T-helper 2 cell (primary cell): ENCODE measurements at places on chromosomes 1 and 21.

- DNase-seq: no peak
Observed at GRCh38 chr1:113804421-113805255, 7.6 kb downstream of the RSBN1 start.

DNA sequence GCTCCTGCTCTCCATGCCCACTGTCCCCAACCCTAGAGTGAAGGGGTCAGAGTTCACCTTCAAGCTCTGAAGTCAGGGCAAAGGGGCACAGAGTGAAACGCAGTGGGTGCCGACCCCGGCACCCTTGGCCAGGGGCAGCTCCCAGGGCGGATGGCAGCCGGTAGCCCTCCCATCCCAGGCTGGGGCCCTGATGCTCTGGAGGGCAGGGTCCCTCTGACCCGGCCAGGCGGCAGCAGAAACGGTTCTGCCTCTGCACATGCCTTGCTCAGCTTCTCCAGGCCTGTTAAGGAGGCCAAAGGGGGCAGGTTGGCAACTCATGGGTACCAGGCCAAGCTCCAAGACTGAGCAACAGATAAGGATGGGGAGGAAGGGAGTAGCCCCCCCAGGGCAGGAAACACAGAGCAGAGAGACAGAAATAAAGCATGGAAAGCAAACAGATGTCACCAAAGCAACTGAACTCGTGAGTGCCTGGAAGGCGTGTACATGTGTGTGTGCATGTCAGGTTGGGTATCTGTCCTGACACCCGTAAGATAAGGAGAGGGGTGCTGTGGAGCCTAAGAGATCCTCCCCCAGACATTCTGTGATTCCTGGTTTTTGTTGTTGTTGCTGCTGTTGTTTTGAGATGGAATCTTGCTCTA is 112.3 kb upstream of the IFFO2 start:
- DNase-seq: no peak

DNA sequence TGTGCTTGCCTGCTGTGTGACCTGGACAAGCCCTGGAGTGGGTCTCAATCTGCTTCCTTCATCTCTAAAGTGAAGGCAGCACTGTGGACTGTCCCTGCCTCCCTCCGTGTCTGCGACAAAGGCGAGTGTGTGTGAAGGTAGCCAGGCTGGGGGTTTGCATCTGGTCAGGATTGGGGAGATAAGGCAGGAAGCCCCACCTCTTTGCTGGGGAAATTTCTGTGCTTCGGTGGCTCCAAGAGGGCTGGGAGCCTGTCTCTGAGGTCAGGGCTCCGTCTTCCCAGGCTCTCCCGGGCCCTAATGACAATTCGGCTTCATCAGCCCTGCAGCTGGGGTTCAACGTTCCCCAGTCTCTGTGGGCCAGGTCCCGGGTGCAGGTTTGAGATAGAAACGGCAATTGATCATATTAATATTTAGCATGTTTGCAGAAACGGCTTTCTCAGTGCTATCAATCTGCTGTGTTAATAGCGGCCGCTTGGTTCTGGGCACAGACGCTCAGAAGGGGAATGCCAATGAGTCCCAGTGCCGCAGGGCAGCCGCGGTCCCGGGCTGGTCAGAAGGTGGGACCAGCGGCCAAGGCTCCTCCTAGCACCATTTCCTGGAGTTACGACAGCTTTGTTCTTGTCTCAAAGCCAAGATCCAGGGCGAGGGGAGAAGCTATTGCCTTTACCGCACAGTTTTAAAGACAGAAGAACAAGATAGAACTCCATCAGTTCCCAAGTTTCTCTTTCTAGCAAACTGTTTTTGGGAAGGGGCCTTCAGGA is 105.7 kb downstream of the PRDM16 start:
- DNase-seq: no peak

- DNase-seq: no peak
Observed at GRCh38 chr1:171158551-171158950, 26.5 kb upstream of the FMO2 start.

DNA sequence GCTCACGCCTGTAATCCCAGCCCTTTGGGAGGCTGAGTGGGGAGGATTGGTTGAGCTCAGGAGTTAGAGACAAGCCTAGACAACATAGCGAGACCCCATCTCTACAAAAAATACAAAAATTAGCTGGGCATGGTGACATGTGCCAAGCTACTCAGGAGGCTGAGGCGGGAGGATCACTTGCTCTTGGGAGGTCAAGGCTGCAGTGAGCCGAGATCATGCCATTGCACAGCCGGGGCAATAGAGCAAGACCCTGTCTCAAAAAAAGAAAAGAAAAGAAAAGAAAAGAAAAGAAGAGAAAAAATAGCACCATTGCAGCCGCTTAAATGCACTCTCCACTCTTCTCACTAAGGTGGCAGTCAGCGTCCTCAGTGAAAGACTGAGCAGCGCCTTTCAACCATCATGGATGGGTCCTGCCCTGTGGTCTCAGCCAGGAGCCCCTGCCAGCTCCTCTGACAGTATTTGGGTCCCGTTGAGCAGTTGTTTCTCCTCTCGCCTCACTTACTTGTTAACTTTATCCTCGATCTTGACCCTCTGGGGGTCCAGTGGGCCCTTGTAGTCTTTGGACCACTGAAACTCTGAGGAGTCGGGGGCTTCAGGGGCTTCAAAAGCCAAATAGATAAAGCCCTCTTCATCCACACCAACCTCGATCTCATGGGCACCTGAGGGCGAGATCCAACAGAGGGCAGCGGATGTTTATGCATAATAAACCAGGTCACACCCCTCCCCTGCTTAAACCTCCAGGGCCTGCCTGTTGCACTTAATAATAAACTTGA is 36.9 kb downstream of the MYOM3 start:
- DNase-seq: no peak

DNA sequence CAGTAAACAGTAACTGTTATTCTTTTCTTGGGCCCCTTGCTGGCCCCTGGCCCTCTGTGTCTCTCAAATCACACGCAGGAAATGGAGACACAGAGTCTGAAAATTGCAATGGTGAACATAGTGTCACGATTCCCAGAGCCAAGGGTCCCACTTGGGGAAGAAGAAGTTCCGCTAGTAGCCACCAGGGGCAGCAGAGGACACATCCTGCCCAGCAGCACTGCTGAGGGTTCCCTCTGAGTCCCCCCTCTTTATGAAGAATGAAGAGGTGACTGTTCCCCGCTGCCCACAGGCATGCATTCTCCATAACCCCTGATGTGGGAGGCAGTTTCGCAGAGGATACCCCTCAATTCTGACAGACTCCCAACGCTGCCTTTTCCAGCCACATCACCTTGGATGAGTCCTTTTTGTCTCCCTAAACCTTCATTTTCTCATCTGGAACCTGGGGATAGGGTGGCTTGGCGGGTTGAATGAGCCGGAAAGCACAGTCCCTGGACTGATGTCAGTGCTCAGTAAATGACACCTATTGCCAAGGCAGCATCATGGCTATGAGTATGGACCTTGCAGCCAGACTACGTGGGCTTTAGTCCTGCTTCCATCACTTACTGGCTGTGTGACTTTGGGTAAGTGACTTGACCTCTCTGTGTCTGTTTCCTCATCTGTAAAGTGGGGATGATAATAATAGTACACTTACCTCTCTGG is 238.0 kb upstream of the TMEM51 start:
- DNase-seq: no peak

- DNase-seq: no peak
Observed at GRCh38 chr1:53121319-53122172, 20.9 kb downstream of the SLC1A7 start.

- no peak for DNase-seq
Observed at GRCh38 chr1:201450721-201451291, 18.2 kb downstream of the PHLDA3 start.

- DNase-seq: no peak
Observed at GRCh38 chr1:150972417-150972940, 2.2 kb downstream of the CERS2 start.

- no peak for DNase-seq
Observed at GRCh38 chr21:36719614-36720013, 20.7 kb downstream of the SIM2 start.

- DNase-seq: no peak
Observed at GRCh38 chr1:15717418-15718125, 18.5 kb upstream of the SLC25A34 start.

- DNase-seq: no peak
Observed at GRCh38 chr21:14545906-14546480, at the start of gene SAMSN1. Gene SAMSN1 (minus strand): TSS chr21:14546315. CDS start chr21:14546261, 54 bp downstream.

DNA sequence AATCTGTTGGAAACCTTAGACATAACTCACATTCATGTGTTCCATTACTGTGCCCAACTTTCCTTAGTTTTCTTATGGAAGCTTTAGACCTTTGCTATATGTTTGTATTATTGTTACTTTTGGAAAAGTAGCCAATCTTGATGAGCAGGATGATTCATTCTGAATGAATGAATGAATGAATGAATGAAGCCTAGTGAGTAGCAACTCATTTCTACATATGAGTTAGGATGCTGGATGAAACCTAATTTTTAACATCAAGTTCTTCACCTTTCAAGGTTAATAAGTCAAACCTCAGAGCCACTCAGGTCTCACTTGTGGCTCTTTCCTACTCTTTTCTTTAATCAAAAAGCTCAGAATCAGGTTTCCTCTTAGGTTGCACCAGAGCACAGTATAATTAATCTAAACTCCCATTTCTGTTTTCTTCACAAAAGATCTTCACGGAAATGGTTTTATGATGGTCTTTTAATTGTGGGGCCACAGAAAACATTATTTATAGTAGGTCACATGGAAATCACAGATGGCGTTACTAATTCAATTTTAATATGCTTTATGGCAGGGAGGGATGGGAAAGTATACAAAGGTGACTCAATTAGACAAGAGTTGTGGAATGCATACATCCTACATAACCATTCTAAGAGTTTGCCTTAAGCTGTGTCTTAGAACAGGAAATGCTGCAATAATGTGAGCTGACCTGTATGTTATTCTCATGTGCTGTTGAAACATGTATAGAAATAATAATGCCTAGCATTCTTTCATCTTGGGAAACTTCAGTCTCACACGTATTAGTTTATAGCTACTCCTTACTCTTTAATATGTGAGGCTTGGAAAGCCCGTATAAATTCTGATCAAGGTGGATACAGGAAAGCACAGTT is 4.5 kb upstream of the DDX59 start:
- no peak for DNase-seq

DNA sequence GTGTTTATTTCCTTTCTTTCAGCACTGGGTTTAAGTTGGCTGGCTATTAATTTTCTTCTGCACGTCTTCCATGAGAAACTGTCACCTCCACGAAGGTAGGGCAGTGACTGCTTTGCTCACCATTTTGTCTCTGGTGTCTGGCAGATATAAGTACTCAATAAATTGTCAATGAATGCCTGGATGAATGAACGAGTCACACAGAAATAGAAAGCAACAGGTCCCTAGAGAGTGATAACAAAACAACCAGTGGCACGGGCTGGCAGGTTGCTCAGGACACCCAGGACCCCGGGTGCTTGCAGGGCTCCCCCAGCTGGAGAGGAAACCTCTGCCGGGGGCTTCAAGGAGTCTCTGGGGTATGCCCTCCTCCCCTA is 3.2 kb upstream of the MYOC start:
- DNase-seq: no peak

- DNase-seq: no peak
Observed at GRCh38 chr1:200131551-200132125, 104.1 kb downstream of the NR5A2 start.

GRCh38 chr1:193070386-193070753 is 11.0 kb downstream of the RO60 start:
- DNase-seq: no peak

DNA sequence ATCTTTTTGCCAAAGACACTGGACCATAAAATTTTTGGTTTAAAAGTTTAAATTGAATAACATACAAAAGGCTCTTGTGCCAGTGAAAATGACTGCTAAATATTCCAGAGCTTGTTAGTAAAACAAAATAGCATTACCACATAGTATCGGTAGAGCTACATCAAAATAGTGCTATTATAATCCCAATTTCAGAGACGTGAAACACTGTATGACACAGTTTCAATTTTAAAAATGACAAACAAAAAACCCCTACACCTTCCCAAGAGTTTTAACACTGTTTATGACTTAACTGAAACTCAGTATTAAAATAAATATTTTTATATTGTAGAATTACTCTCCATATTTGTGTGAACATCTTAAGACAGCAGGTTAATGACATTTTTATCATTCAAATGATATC is 7.0 kb downstream of the SLC30A1 start:
- DNase-seq: no peak

DNA sequence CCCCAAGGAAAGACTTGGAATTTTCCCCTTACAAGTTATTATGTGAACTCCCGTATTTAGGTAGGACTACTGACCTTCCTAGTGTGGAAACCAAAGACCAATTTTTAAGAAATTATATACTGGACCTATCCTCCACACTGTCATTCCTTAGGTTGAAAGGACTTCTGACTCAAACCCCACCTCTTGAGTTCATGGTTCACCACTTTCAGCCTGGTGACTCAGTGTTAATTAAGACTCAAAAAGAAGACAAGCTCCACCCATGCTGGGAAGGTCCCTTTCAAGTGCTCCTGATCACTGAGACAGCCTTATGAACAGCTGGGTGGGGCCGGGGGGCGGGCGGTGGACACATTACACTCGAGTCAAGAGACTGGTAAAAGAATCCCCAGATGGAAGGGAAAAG is 113.2 kb downstream of the LRRC53 start:
- DNase-seq: no peak

DNA sequence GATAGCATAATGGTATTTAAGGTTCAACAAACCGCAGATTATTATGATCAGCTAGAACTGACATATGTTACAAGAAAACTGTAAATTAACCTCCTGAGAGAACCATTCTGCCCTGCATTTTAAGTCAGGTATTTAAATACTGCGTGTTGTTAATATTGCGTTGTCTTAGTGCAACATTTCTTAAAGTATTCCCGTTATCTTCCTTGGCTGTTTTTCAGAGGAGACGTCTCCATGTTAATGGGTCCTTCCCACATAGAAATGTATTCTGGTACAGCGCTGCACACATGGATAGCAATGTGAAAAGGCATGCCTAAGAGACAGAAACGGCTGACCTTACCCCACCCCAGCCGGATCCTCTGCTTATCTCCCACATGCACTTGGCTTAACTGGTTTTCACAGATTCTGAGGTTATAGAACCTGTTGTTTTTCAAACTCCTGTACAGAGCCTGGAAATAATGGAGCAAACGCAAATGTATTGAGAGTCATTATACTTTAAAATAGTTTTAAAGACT is 22.8 kb upstream of the DEGS1 start:
- no peak for DNase-seq

DNA sequence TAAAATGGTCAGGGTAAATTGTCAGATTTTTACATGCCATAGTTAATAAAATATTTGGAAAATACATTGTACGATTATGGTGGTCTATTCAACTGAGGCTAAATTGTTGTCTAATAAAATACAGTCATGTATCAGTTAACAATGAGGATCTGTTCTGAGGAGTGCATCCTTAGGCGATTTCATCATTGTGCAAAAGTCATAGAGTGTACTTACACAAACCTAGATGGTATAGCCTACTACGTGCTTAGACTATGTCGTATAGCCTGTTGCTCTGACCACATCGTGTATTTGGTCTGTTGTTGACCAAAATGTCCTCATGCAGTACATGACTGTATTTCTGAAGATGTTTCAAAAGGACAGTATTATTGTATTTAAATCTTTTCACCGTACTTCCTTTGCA is 5.2 kb downstream of the EEIG2 start:
- no peak for DNase-seq

DNA sequence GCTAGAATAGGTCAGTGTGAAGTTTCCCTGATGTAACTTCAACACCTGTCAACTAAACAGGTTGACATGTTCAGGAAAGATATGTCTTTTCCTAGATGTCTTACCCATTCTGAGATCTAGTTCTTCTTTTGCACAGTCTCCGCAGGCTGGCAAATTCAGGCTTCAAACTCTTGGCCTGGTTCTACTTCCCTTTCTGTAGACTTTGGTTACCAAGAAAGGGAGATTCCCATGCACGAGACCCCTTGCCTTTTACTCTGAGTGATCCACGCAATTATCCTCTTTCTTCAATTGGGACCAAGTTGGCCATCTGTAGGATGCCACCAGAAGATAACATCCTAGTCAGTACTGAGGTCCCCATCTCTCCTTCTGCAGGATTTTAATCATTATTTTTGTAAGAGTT is 2.0 kb downstream of the CFAP45 start:
- no peak for DNase-seq
